Activated T-helper 1 cell treated with anti-CD3 and anti-CD28 coated beads, Interleukin-2, amount 50 U/mL, for 16 hours (primary cell): ENCODE measurements at places on chromosomes 2 and 18.

DNA sequence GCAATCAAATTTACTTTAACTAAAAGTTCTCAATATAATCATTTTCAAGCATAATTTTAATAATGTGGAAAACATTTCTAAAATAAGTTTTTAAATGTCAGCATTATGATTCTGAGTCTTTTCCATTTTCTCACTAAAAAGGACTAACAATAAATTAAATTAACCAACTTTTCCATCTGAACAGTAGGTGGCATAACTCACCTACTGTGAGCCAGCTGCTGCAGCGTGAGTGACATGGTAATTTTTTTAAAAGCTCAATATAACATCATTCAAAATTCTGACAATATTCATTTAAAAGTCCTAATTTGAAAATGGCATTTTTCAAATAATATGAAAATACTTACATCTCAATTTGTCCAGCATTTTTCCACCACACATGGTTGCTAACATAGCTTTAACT is 66.5 kb downstream of the DTNB start:
- no peak for DNase-seq

- DNase-seq, result no peak
Observed at GRCh38 chr2:127531221-127531648, 4.2 kb upstream of the MYO7B start.

DNA sequence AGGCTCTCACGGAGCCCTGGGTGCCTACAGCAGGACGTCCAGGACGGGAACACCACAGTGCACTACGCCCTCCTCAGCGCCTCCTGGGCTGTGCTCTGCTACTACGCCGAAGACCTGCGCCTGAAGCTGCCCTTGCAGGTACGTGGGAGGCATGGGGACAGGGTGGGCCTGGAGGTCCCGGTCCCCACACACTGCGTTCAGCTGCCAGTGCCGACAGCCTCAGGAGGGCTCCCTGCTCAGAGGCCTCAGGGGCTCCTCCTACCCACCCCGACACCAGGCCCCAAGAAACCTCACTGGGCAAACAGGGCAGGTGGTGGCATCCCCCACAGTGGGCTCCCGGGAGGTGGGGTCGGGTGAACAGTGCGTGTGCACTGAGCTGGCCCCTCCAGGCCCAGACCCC is 10.8 kb downstream of the ANO7 start:
- DNase-seq, result no peak

- DNase-seq, result no peak
Observed at GRCh38 chr18:41390309-41390708, 564.7 kb upstream of the PIK3C3 start.

DNA sequence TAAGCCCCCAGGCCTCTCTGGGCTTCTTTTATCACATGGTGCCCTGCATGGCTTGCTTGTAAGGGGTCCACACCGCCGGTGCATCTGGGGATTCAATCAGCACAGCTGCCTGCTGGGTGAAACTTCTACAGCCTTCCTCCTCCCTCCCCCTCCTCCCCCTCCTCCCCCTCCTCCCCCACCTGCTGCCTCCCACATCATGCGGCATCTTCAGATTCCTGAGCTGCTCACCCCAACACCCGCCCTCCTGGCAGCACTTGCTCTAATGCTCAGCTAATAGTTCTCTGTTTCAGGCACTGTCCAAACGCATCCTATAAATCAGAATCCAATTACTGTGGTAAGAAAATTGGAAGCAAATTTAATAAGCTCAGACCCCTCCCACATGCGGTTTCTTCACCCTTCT is 150.7 kb downstream of the GALNT14 start:
- no peak for DNase-seq

GRCh38 chr2:140654565-140654964 is 1476.3 kb downstream of the LRP1B start:
- no peak for DNase-seq
